ENCODE measurements at places on chromosomes 1 and 21.

DNA sequence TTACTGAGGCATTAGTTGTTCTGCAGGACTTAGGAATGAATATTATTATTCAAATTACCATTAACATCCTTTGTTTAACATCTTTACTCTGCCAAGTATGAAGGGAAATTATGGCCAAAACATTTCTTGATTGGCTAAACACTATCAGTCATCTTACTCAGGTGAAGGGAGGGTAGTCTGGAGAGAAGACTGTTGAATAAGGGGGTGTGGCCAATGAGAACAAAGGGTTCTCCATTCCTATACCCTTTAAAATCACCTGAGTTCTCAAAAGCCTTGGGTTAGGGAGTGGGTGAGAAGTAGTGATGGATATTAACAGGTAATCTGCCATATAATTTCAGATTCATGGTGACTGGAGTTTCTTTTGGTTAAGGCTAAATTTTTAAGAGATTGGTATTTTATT lies 19.3 kb downstream of the CRYZL1 start:
- DNase-seq, result no peak

DNA sequence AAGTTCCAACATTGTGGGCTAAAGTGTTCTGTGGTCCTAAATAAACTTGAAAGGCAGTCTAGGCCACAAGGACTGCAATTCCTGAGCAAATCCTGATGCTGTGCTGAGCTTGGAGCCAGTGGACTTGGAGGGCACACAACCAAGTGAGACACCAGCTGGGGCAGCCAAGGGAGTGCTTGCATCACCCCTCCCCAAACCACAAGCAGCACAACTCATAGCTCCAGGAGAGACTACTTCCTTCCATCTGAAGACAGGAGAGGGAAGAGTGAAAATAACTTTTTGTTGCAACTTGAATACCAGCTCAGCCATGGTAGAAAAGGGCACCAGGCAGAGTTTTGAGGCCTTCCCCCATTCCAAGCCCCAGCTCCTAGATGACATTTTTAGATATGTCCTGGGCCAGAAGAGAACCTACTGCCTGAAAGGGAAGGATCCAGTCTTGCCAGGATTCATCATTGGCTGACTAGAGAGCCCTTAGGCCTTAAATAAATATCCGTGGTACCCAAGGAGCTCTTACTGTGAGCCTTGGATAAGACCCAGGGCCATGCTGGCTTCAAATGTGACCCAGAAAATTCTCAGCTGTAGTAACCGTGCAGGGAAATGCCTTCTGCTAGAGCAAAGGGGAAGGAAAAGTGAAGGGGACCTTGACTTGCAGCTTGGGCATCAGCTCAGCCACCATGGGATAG lies 35.4 kb upstream of the LRRC8B start:
- no peak for DNase-seq

DNA sequence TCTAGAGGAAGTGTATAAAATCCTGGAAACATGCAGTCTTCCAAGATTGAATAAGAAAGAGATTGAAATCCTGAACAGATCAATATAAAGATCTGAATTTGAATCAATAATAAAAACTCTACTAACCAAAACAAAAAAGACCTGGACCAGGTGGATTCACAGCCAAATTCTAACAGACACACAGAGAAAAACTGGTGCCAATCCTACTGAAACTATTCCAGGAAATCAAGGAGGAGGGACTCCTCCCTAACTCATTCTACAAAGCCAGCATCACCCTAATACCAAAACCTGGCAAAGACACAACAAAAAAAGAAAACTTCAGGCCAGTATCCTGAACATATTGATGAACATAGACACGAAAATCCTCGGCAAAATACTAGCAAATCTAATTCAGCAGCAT lies 58.3 kb downstream of the SYT14 start:
- no peak for DNase-seq

GRCh38 chr21:19256934-19257660 lies 853.5 kb upstream of the TMPRSS15 start:
- no peak for DNase-seq

- DNase-seq, result no peak
Measured at GRCh38 chr1:67888216-67889106, 55.2 kb upstream of the GNG12 start.

DNA sequence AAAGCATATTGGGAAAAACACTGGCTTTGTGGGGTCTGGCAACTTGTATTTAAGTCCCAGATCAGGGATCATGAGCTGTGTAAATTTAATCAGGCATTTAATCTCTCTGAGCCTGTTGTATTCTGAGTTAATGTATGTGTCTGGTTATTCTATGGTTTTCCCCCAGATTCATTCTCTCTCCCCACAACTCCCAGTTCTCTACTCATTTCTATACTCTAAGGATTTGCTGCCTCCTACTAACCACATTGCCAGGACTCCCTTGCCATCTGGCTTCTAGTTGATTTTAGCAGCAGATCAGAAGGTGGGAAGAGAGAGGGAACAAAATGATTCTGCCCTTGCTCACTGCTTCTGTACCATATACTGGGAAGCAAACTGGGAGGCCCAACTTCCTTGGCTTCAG lies 31.4 kb upstream of the S1PR1 start:
- DNase-seq, result no peak

- DNase-seq, result peak; percentile 91
Measured at GRCh38 chr1:93708734-93709481, 27.3 kb upstream of the BCAR3 start.

DNA sequence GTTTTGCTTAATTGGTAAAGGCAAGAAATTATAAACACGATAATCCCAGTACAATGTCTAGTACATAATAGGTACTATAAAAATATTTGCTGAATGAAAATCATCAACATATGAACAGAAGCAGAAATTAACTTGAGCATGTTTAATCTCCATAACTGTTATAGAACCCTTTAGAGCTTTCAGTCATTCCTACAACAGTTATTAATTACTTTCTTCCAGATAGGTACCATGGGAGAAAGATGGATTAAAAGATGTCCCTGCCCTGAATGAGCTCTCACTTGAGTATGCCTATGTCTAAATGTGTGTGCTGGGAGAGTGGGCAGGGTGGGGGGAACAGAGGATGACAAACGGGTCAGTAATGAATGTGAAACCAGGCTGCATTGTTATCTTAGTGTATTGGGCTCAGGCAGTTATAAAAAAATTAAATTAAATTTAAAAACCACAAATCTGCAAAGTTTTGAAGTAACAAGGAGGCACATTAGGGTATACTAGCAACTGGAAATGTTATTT lies 2.4 kb downstream of the EPS15 start:
- no peak for DNase-seq

GRCh38 chr21:25649146-25649545 lies 10.1 kb downstream of the JAM2 start:
- DNase-seq, result no peak

- no peak for DNase-seq
Measured at GRCh38 chr1:165747632-165748447, 20.8 kb downstream of the TMCO1 start.

DNA sequence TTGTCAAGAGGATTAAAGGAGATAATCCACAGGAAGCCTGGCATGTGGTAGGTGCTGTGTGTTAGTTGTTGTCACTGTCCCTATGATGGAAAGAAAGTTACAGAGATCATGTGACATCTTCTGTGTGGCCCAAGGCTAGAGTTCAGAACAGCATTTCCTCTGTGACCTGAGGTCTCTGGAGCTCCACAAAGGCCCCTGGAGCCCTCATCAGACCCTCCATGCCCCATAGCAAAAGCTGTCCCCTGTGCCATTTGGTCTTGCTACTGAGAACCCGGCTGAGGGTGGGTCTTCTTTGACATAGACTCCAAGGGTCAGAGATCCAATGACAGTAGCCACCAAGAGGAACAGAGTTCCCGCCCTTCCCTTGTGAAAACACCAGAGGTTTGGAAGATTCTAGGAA lies 8.1 kb downstream of the CELA2B start:
- no peak for DNase-seq

DNA sequence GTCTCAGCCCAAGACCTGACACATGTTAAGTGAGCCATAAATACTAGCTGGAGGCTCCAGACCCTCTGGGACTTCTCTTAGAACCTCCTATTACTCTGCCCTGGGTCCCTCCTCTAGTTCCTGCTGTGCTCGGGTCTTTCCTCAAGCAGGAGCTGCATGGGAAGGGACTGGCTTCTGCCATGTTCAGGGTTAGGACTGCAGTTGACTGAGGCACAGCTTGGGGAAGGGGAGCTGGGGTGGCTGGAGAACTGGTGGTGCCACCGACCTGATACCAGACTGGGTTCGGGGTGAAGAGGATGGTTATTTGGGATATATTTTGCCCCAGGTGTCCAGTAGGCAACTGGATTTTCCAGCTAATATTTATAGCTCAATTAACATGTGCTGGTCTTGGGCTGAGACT lies 15.7 kb downstream of the HYI start:
- no peak for DNase-seq

Data from NCI-H510A (cell line).